Tibial nerve (tissue), 4 donors: ENCODE measurements at places on chromosomes 4 and X. TPM values are rescaled to one million over a fixed set of nuclear protein-coding genes. Genes with fewer than 3 reads are reported as not detected.

The VEGFC gene
- 2.4 TPM for total RNA-seq

The RIPPLY1 gene
- total RNA-seq: not detected

The ADGRL3 gene
- 20.1 TPM for total RNA-seq

The BEX3 gene
- 201 TPM for total RNA-seq

The TASL gene
- 0.39 TPM for total RNA-seq

- no peak for DNase-seq
These were observed 9.1 kb downstream of the POU4F2 start for GRCh38 chr4:146647615-146648460.

GRCh38 chr4:41448934-41449333 lies 89.0 kb upstream of the LIMCH1 start:
- DNase-seq: peak; percentile 44

DNA sequence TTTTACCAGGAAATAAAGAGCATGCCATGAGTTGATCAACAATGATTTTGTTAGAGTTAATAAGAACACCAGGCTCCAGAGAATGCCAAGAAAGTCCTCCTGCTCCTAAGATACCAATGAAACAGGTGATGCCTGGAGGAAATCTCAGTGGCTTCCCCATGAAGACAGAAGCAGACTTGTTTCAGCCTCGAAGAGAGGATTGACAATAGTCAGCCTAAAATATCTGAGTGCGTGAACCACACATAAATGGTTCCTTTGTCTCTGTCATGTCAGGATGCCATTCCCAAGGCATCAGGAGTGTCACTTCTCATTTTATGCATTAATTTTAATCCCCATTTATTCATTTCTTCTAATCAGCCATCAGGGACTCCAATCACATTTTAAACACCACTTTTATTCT lies 69.6 kb downstream of the PHOX2B start:
- no peak for DNase-seq

DNA sequence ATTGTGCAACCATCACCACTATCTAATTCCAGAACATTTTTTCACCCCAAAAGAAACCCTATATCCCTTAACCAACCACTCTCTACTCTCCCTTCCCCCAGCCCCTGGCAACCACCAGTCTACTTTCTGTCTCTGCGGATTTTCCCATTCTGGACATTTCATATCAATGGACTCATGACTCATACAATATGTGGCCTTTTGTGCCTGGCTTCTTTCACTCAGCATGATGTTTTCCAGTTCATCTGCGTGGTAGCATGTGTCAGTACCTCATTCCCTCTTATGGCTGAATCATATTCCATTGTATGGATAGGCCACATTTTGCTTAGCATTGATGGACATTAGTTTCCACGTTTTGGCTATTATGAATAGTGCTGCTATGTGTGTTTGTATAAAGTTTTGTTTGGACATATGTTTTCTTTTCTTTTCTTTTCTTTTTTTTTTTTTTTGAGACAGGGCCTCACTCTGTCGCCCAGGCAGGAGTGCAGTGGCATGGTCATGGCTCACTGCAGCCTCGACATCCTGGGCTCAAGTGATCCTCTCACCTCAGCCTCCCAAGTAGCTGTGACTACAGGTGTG lies 335.4 kb downstream of the BCOR start:
- DNase-seq: no peak

GRCh38 chrX:15864023-15864422 lies 9.4 kb upstream of the AP1S2 start:
- no peak for DNase-seq

- DNase-seq: no peak
These were observed 411.5 kb downstream of the IQCM start for GRCh38 chr4:149404143-149404542.

DNA sequence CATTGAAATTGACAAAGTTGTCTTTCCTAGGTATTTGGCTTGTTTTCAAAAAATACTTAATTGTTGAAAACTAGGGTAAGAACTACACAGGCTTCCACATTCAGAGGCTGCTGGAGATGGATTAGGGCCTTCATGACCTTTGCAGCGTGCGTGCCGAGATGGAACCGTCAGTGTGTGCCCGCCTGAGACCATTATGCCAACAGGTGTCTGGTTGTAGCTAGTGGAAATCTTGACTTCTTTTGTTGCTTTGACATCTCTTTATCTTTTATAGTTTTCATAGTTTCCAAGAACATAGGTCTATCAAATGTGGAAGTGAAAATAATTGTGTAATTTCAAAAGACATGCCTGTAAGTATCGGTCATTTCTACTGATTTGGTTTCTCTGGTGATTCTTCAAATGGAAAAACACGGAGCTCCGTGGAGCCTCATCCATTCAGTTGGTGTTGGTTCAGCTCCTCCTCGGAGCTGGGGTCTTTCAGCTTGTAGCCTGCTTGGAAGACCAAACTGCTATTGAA lies 38.9 kb upstream of the CLCN4 start:
- no peak for DNase-seq

DNA sequence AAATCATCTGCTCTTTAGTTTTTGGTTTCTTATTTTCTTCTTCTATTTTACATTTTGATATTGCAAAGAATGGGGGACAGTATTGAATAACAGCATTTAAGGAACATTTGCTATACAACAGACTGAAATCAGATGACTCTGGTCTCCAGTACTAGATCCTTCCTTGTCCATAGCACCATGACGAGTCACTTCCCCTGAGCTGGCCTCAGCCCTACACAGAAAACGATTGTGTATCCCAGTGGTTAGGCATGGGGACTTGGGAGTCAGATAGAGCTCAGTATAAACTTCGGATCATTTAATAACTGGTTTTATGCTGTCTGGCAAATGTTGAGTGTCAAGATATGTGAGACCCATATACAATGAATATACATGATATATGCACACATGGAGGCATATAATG lies 44.7 kb upstream of the BEX4 start:
- DNase-seq: no peak

DNA sequence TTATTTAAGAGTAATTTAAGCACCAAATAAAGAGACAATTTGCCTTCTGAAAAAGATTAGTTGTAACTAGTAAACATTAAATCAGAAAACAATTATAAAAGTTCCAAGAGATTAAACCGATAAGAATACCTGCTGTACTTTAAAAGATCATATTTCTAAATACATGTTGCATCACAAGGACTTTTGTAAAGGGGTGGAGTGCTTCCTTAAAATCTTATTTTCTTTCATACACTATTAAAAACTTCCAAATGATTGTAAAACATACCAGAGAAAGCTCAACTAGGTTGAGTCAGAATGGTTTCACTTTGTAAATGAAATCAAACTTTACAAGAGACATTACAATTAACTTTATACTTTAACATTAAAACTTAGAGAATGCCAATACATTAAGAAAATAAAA lies 41.8 kb downstream of the ACSL4 start:
- no peak for DNase-seq

GRCh38 chr4:149896432-149896831 lies 80.8 kb upstream of the IQCM start:
- DNase-seq: no peak

GRCh38 chrX:830532-830931 lies 199.9 kb downstream of the SHOX start:
- no peak for DNase-seq

GRCh38 chr4:1851575-1852410 lies 4.2 kb downstream of the LETM1 start:
- no peak for DNase-seq
